ENCODE measurements at places on chromosomes 5 and 9.

DNA sequence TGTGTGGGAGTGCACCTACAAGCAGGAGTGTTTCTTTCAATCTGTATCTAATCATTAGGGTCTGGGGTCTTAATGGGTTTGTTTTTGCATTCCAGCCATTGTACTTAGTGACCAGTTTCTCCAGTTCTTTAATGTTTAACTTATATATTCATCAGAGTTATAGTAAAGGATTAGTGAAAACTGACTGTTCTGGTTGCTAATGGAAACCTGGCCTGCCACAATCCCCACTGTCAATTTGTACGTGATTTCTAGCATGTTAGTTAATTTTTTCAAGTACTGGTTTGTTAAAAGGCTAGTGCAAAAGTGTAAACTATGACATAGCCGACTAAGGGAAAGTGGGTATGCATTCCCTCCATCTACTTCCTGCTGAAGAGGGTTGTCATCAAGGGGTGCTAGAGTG lies 276.1 kb downstream of the HTR1A start:
- DNase-seq, result no peak

- DNase-seq, result peak; percentile 36
These were observed 37.4 kb downstream of the P4HA2 start for GRCh38 chr5:132190161-132190817.

DNA sequence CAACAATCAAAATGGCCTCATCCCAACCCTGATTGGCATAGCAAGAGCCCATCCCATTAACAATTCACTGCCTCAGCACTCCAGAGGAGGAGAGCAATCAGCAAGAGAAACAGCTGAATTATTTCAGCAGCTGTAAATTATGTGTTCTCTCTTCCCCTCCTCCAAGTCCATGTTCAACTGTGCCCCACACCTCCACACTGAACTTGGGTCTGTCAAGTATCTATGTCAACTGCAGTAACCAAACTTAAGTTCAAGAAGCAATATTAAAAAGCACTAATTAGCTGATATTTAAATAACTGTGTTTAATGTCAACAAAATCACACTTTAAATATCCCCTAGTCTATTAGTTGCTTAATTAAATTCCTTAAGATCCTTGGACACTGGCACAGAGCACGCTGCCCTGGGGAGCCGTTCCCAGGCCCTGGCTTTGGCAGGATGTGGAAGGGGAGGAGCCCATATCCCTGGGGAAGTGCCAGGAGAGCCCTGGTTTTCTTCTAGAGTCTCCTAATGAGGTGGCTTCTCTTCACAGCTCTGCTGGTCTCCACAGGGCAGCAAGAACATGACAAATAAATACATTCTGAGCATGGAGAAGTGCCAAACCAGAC lies 50.6 kb downstream of the SIL1 start:
- no peak for DNase-seq

- DNase-seq, result no peak
These were observed 15.2 kb downstream of the EHMT1 start for GRCh38 chr9:137634016-137634415.

DNA sequence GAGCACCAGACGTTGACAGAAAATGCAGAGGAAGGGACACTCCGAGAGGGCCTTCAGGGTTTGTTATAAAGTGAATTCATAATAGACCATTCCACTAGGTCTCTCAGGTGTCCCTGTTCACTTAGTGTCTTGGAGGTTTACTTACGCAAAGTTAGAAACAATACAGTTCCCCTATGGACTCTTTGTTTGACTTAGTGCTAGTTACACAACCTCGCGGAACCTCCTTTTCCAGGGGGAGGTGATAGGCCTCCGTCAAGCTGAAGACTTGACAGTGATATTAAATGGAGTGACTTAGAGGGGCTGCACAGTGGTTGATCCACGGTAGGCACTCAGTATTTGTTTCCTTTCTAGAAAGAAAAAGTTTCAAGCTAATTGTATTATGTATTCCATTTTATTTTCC lies 1.3 kb downstream of the CCT5 start:
- DNase-seq, result no peak

DNA sequence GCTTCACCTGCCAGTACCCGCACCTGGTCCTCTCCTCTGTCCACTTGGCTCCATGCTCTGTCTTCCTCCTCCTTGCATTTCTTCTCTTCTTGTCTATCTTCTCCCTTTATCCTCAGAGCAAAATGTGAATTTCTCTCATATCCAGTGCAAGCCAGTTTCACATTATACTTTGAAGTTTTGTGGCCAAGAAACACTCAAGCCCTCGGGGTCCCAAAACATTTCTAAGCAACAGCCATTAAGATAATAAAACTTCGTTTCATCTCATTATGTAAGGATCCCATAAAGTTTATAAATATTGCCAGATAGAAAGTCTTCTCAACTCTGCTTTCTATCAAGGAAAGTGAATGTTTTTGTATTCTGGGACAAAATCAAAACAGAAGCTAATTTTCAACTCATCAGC lies 178.8 kb downstream of the SNX18 start:
- no peak for DNase-seq

GRCh38 chr5:131825404-131826013 lies 28.7 kb upstream of the FNIP1 start:
- no peak for DNase-seq

GRCh38 chr5:65742565-65743231 lies 20.7 kb downstream of the NLN start:
- peak; percentile 90 for DNase-seq

GRCh38 chr9:93161786-93162562 lies 22.0 kb upstream of the WNK2 start:
- DNase-seq, result no peak

DNA sequence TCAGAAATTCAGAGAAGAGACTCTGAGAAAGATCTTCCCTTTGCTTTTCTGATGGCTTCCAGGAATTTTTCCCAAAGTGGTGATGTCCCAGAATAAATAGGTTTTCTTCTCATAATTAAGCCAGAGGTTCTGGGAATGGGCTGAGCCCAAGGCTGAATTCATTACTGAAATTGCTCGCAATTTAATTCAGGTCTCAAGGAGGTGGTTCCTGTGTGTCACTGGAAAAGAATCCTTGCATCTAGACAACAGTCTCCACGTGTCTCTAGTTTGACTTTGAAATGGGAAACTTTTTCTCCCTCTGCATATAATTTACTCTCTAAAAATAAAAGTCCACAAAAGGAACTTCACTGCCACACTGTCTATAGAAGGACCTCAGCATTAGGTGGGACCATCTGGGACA lies 27.8 kb upstream of the STX17 start:
- DNase-seq, result no peak

DNA sequence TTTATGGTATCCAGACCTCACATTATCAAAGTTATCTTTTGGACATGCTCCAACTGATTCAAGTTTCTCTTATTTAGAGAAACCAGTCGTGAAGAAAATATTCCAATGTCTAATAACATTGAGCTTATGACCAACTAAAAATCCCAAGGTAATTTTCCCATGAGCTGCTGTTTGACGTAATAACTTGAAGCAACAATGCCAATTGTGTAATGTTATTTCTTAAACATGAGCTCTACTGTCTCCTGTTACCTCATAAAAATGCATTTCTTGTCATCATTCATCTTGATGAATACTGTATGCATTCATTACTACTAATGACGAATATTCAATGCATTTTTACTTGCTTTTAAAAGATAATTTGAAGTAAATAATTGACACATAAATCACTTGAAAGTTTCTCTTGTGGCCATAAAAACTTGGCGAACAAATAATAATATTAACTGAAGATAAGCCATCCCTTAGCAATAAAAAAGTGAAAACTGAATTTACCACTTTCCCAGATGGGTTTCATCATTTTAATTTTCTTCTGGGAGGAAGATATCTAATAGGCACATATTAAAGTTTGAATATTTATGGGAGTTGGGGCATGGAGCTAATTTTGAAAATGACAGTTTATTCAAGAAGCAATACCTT lies 424 bp upstream of the MARCOL start:
- DNase-seq, result no peak

DNA sequence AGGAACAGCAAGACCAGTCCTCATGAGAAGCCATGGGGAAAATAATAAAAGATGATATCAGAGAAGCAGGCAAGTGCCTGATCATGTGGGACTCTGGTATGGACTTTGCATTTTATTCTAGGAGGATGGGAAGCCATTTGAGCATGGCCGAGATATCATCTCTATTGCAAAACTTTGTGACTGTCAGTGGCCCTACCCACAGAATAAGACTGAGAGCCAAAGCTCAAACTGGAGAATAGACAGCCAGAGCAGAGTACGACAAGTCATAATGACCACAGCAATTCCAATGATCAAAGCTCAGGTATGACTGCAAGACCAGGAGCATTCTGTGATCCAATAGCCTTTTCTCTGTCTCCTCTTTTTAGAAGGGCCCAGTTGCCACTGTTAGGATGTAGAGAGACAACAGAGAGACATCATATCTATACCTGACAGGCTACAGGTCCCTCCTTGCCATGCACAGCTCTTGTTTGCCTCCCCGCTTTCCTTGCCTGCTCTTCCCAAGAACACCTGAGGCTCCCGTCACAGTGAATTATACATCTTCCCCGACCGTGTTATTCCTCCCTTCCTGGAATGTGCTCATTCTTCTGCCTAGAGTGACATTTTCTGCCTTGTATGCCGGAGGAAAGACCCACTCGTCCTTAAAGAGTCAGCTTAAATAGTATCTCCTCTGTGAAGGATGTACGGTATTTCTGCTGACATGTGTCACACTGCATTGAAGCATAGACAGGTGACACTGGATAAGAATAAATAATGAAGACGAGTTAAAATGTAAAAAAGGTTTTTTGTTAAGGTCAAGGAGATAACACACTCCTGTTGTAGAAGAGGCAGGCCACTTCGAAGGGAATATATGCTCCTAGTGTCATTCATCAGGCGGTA lies 248.7 kb upstream of the MAP3K1 start:
- no peak for DNase-seq
